ENCODE measurements at places on chromosomes 2 and 18.

DNA sequence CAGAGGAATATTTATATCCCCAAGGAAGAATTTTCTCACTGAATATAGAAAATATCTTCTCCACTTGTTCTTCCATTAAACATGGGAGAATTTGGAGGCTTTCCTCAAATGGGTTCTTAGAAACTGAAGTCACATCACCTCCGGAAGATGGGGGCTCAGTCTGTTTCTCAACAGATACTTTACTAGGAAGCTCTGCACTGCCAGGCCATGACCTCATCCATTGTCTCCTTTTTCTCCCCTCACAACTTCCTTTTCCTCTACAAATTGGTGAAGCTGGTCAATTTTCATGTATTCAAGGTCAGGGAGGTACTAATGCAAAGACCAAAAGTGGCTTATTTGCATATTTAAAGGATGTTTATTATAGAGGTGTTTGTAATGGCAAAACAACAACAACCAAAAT is 173.1 kb downstream of the RNF152 start:
- DNase-seq, result no peak

DNA sequence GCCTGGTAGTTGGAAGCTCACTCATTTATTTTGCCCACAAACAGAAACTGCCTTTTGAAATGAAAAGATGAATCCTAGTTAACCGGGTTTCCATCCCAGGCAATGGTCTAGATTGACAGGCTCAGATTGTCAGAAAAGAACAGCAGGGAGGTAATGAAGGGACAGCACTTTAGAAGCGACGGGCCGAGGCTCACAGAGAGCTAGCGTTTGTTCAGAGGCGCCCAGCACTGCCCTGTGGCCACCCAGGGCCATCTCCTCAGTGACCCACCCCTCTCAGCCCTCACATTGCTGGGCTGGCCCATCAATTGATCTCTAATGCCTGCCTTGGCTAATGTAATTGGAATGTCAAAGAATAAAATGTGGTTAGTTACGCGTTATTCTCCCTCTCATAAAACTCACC is 304.8 kb downstream of the CDCA7 start:
- no peak for DNase-seq

DNA sequence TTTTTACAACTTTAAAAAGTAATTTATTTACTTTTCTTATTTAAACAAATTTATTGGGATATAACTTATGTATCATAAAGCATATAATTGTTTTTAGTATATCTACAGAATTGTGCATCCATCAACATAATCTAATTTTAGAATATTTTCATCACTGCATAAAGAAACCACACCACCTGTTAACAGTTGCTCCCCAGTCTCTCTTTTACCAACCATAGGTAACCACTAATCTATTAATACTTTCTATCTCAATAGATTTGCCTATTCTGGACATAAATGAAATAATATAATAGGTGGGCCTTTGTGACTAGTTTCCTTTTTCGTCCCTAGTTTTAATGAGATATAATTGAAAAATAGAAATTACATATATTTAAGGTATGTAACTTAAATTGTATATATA is 90.6 kb downstream of the ADAM23 start:
- no peak for DNase-seq

GRCh38 chr2:238286987-238287736 is 1.2 kb downstream of the PER2 start:
- DNase-seq, result peak; percentile 41

- peak; percentile 2 for DNase-seq
Measured at GRCh38 chr2:182941121-182941722, 74.8 kb upstream of the FRZB start.

- no peak for DNase-seq
Measured at GRCh38 chr2:105117565-105117964, 79.7 kb downstream of the MRPS9 start.

GRCh38 chr2:102276549-102277201 is 34.7 kb upstream of the IL1RL1 start:
- no peak for DNase-seq

GRCh38 chr18:45621061-45621511 is 5.8 kb downstream of the SLC14A2 start:
- peak; percentile 79 for DNase-seq

DNA sequence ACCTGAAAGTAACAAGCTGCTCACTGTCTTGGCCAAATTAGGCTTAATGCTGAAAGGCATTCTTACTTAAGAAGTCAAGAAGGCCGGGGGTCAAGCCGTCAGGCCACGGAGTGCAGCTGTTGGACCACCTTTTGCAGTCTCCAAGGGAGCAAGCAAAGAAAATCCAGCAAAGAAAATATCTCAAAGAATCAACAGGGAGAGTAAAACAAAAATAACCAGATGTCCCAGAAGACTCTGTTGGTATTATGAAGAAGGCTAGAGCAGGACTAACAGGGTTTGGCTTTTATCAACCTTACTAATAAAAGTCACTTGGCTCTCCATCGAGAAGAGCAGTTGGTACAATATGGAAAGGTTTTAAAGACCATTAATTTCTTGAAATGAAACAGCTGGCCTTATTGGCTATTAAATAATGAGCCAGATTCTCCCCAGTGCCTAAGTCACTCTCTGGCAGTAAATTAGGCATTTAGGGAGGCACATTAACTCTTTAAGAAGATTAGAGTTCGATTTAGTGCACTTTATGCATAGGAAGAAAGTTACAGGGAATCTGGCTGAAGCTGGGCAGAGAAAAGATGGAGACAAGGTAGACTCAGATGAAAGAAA is 110.8 kb upstream of the NRP2 start:
- DNase-seq, result no peak

DNA sequence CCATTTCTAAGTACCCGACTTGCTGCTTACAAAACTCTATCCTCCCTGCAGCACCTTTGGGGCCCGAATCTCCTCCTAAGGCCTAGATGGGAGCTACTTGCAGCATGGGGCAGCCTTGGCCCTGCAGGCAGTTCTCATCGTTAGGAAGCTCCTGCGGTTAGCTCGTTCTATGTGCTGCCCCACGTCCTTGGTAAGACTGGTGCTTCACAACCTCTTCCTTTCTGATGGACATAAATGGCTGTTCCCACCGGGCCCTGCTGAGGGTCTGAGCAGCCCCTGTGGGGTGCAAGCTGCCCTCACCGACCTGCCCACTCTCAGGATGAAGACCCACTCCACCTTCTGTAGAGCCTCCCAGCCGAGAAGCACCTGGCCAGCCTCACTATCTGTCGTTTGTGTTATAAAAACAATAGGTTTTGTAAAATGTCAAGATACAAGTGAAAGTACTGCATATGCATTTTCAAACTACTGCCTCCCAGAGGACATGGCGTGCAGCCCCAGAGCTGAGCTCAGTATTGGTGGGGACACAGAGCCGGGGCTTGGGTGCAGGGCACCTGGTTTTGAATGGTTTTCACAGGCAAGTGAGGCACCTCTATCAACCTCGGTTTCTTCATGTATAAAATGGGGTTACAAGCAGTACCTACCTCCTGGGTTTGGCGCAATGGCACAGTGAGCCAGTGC is 19.4 kb downstream of the OTOF start:
- no peak for DNase-seq

- no peak for DNase-seq
Measured at GRCh38 chr2:75494137-75494769, 66.5 kb downstream of the EVA1A start.

- DNase-seq, result no peak
Measured at GRCh38 chr2:179686718-179687342, 174.6 kb downstream of the ZNF385B start.

DNA sequence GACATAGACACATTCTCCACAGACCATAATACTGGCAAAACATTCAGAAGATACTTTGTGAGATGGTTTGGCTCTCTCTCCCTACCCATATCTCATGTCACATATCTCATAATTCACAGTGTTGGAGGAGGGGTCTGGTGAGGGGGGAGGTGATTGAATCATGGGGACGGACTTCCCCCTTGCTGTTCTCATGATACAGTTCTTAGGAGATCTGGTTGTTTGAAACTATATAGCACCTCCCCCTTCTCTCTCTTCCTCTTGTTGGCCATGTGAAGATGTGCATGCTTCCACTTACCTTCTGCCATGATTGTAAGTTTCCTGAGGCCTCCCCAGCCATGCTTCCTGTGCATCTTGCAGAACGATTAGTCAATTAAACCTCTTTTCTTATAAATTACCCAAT is 61.1 kb downstream of the HK2 start:
- DNase-seq, result no peak

GRCh38 chr18:75554644-75555185 is 127.2 kb upstream of the SMIM21 start:
- peak; percentile 44 for DNase-seq

DNA sequence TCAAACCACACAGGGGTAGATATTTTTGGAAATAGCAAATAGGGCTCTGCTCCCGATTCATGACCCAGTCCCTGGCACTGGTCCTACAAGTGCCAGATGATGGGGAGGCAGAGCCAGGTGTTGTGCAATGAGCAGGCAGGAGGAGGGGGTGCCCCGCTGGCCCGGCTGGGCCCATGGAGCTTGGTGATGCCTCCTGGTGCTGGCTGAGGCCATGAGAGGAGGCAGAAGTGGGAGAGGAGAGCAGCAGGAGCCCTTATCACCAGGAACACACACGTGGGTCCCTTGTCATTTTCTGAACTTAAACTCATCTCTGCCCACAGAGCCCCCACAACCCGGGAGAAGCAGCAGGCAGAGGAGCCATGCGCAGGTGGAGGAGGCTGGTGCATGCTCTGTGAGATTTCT is 90.5 kb upstream of the MAPK4 start:
- no peak for DNase-seq

Measured in NCI-H69 (cell line).